NCI-H1048 (cell line): ENCODE measurements at places on chromosomes 4 and X.

DNA sequence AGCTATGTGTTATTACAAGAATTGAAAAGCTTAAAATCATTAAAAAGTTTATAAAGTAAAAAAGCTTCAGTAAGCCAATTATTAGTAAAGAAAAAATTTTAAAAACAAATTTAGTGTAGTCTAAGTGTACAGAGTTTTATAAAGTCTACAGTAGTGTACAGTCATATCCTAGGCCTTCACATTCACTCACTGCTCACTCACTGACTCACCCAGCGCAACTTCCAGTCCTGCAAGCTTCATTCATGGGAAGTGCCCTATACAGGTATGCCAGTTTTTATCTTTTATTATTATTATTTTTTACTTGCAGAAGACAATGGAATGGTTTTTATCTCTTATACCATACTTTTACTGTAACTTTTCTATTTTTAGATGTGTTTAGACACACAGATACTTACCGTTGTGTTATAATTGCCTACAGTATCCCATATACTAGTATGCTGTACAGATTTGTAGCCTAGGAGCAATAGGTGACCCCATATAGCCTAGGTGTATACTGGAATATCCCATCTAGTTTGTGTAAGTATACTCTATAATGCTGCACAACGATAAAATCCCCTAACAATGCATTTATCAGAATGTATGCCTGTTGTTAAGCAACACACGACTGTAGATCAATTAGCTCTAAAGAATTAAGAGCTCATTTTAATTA lies 230.7 kb downstream of the DCLK2 start:
- no peak for DNase-seq

DNA sequence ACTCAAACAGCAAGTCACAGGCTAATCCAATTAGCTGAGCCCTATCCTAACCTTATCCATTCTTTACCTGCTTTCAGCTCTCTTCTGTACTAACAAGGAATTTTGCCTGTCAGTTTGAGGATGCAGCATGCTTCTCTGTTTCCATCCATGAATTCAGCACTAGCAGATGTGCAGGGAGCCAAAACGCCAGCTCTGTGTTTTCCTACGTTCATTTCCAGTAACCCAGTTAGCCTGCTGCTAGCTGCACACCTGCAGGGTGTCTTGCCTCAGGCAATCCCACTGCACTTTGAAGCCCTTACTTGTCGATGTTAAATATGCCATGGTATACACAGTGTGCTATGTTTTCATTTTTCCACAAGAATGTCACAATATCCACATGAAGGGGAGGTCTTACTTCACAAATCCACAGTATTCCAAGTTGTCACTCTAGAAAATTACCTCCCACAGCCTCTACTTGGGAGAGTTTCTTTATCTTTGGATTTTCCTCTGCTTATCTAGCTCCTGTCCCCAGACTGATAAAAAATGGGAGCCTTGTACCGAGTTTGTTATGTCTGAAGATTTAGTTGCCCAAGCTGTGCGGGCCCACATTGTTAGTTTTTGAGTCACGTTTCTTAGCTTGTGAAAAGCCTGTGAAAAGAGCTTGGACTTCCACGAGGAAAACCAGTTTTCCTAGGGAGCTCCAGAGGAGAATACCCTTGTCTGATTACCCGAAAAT lies 127.6 kb upstream of the HHIP start:
- no peak for DNase-seq

GRCh38 chr4:4754641-4755040 lies 104.8 kb upstream of the MSX1 start:
- DNase-seq, result no peak

DNA sequence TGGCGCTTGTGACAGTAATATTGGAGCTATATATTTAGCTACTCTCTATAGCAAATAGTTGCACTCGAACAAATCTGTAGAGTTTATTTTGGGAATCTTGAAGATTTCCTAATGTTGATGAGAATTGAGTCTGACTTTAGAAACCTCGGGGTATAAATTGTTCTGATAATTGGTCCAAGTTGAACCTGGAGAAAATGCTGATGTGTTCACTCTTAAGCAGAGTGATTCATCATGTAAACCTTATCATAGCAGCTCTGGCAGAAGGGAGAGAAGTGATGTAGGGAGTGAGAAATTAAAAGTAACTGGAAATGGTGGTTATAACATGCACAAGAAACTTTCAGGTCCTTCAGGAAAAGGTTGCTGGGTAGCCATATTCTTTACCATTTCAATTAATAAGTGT lies 16.4 kb upstream of the SLC4A4 start:
- no peak for DNase-seq
